ENCODE measurements at places on chromosomes 1 and 21.

DNA sequence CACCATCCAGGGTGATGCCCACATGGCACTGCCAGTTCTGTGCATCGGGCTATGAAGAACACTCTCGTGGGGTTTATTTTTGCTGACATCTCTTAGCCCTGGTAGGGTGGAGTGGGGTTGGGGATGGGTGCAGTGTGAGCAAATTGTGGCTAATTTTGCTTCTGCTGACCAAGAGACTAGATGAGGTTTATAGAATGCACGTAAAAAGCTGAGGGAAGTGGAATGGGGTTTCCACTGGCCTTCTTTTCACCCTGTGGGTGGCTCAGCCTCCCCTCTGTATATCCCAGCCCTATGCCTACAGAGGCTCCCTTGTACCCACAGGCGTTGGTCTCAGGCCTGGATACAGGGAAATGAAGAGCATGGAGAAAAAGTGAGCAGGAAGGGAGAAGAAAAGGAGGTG is 44.1 kb upstream of the RAB4A start:
- no peak overlapping the region for H3K4me3 ChIP-seq
- no peak overlapping the region for H3K27ac ChIP-seq
- no peaks in the 10 kb centered on the region for H3K27me3 ChIP-seq
- H3K4me1 ChIP-seq: peaks cover 48% of the 10 kb centered on the region
- H3K36me3 ChIP-seq: no peaks in the 10 kb centered on the region

DNA sequence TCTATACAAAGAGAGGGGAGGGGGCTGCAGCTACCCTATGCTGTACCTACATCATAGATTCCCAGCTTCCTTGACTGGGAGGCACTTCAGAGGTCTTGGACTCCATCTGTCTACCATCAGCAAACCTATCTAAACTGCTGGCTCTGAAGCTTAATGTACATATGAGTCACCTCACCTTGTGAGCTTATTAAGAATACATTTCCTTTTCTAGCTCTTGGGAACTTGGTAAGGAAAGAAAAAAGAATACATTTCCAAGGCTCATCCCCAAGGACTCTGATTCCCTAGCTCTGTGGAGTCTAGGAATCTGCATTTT is 50.0 kb upstream of the PRELP start:
- H3K27ac ChIP-seq: no peak overlapping the region
- H3K4me3 ChIP-seq: no peak overlapping the region
- H3K36me3 ChIP-seq: no peaks in the 10 kb centered on the region
- H3K27me3 ChIP-seq: no peaks in the 10 kb centered on the region

GRCh38 chr1:83000286-83000685 is 998.6 kb downstream of the TTLL7 start:
- no peak overlapping the region for H3K27ac ChIP-seq
- H3K27me3 ChIP-seq: no peaks in the 10 kb centered on the region
- DNase-seq: no peak
- H3K4me3 ChIP-seq: no peak overlapping the region
- H3K36me3 ChIP-seq: no peaks in the 10 kb centered on the region

- no peaks in the 10 kb centered on the region for H3K27me3 ChIP-seq
- no peak for DNase-seq
- H3K36me3 ChIP-seq: no peaks in the 10 kb centered on the region
Observed at GRCh38 chr1:81848880-81849682, 48.3 kb downstream of the ADGRL2 start.

DNA sequence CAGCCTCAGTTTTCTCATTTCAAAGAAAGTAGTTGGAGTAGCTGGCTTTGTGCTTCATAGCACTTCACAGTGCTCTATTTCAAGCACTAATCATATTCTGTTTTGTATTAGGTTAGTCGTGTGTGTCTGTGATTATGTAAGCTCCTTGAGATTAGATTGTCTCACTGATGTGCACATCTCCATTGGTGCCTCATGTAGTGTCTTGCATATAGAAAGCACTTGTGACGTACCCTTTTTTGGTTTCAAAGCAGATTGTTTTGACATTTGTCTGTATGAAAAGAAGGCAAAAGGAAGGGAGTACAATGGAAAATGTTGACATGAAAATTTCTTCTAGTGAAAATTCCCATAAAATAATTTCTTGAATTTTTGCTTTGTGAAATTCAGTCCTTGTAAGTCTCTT is 13.9 kb downstream of the BTBD8 start:
- H3K27ac ChIP-seq: no peak overlapping the region
- no peak for DNase-seq
- H3K36me3 ChIP-seq: no peaks in the 10 kb centered on the region
- H3K4me3 ChIP-seq: no peak overlapping the region

GRCh38 chr21:43817157-43818086 is 28.0 kb downstream of the RRP1 start:
- no peak for DNase-seq
- H3K4me3 ChIP-seq: no peak overlapping the region
- H3K36me3 ChIP-seq: no peaks in the 10 kb centered on the region
- H3K27me3 ChIP-seq: no peaks in the 10 kb centered on the region
- H3K4me1 ChIP-seq: no peaks in the 10 kb centered on the region

GRCh38 chr1:177915641-177916040 is 54.2 kb downstream of the SEC16B start:
- H3K27me3 ChIP-seq: no peaks in the 10 kb centered on the region
- DNase-seq: no peak
- no peak overlapping the region for H3K27ac ChIP-seq
- H3K4me3 ChIP-seq: no peak overlapping the region

GRCh38 chr1:164308101-164308500 is 250.9 kb upstream of the PBX1 start:
- H3K27me3 ChIP-seq: no peaks in the 10 kb centered on the region
- DNase-seq: no peak
- no peaks in the 10 kb centered on the region for H3K4me1 ChIP-seq
- H3K36me3 ChIP-seq: no peaks in the 10 kb centered on the region

DNA sequence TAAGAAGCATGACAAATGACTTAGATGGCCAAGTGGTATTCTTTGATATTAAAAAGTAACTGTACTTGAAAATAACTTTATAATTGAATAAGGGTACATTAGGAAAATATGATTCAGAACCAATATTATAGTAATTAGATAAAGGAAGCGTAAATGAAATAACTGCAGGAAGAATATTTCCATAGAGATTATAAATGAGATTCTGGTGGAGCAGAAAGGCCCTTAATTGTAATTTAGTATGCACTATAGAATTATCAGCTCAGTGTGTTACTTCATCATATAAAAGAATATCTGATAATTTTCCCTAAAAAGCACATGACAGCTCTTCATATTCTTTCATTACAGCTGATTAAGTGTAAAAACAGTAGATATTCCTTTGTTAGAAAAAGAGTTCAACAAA is 171.7 kb downstream of the PIGK start:
- H3K27ac ChIP-seq: no peak overlapping the region
- no peaks in the 10 kb centered on the region for H3K27me3 ChIP-seq

- peak overlapping the region; percentile 49 for H3K4me3 ChIP-seq
- H3K4me1 ChIP-seq: peaks cover 4% of the 10 kb centered on the region
- no peak for DNase-seq
- H3K36me3 ChIP-seq: no peaks in the 10 kb centered on the region
- no peak overlapping the region for H3K27ac ChIP-seq
- no peaks in the 10 kb centered on the region for H3K27me3 ChIP-seq
Observed at GRCh38 chr21:43333298-43334062, 93.5 kb downstream of the SIK1 start.

Measured in thoracic aorta (tissue), 2 donors.